ENCODE measurements at places on chromosomes 6 and 20.

DNA sequence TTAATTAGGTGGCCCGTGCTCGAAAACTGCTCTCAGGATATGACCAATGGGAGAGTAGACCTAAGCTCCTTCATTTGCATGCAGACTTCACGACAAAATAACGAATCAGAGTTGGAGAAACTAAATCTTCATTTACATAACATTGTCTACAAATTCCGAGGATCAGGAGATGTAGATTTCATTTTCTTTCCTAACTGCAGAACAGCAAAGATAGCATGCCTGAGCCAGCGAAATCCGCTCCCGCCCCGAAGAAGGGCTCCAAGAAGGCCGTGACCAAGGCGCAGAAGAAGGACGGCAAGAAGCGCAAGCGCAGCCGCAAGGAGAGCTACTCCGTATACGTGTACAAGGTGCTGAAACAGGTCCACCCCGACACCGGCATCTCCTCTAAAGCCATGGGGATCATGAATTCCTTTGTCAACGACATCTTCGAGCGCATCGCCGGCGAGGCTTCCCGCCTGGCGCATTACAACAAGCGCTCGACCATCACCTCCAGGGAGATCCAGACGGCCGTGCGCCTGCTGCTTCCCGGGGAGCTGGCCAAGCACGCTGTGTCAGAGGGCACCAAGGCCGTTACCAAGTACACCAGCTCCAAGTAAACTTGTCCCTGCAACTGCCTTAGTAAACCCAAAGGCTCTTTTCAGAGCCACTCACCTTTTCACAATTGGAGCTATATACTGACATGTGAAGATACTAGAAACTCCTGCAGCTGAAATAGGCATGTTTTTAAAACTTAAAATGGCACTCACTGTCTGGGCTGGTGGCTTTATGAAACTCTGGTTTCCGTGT lies 96.5 kb downstream of the HFE start:
- DNase-seq, result peak; percentile 82

GRCh38 chr6:159577564-159577963 lies 115.5 kb downstream of the SOD2 start:
- no peak for DNase-seq

DNA sequence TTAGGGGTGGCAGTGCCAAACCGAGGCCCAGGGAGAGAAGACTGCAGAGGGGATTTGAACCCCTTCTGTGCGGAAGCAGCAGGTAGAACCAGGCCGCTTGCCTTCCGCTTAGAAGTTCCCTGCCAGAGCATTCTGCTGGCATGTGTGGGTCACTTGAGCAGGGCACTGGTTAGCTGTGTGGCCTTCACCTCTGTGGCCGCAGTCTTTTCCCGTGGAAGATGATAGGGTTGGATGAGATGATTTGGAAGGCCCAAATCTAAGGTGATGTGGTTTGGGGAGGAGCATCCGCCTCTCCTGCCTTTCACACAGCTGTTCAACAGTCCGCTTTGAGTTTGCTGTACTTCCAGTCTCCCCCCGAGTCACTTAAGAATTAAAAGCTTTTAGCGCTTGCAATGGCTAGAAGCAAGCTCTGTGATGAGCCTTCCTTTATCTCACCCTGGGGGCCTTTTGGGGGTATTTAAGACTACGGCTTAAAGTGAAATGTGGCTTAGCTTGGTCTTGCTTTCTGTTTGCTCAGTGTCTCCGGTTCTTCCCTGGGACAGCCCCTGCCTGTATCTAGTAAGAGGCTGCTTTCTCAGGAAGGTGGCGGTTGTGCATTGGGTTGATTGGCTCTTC lies 743 bp downstream of the CMTR1 start:
- no peak for DNase-seq

- no peak for DNase-seq
These were observed 2.4 kb downstream of the TCF21 start for GRCh38 chr6:133891149-133891926.

- DNase-seq, result no peak
These were observed 8.8 kb downstream of the SLC13A3 start for GRCh38 chr20:46642265-46642968.

- no peak for DNase-seq
These were observed 169.9 kb upstream of the RNF217 start for GRCh38 chr6:124792386-124792785.

DNA sequence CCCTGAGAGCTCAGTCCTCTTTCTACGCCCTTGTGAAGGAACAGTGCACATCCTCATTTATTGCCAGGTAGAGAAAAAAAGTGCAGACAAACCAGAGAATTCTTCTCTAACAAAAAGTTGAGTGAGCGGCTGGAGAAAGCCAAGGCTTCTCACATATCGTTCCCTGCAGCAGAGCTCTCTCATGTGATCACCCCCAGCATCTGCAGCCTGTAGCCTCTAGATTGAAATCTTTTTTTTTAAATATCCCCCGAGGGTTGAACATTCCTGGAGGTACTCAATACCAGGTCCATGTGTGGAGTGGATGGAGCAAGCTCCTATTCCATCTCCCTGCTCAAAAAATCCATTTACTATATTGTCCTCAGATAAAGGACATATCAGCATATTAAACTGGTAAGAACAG lies 22.9 kb upstream of the ZNF133 start:
- no peak for DNase-seq

- peak; percentile 77 for DNase-seq
These were observed 217.3 kb downstream of the ATXN1 start for GRCh38 chr6:16544006-16544405.

DNA sequence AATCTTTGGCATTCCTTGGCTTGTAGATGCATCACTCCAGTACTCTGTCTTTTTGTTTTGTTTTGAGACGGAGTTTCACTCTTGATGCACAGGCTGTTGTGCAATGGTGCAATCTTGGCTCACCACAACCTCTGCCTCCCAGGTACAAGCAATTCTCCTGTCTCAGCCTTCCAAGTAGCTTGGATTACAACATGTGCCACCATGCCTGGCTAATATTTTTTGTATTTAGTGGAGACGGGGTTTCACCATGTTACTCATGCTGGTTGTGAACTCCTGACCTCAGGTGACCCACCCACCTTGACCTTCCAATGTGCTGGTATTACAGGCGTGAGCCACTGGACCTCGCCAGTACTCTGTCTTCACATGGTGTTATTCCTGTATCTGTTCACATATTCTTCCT lies 35.8 kb upstream of the LGSN start:
- no peak for DNase-seq

Data from right atrium auricular region (tissue), 2 donors.